Occipital lobe (tissue), 3 donors: ENCODE measurements at places on chromosomes 2 and 18. TPM values are rescaled to one million over a fixed set of nuclear protein-coding genes. Genes with fewer than 3 reads are reported as not detected.

Gene DPYSL5
- total RNA-seq = 128 TPM

Gene ATOH8
- total RNA-seq = 3.0 TPM

Gene NTSR2
- total RNA-seq = 0.31 TPM

Gene SLC4A5
- 2.2 TPM for total RNA-seq

Gene LIMS4
- 0.31 TPM for total RNA-seq

Gene TIA1
- 461 TPM for total RNA-seq

Gene OST4
- total RNA-seq = 132 TPM

Gene ALK
- total RNA-seq = 0.78 TPM

Gene TYW5
- 16.5 TPM for total RNA-seq

Gene RTP5
- 2.5 TPM for total RNA-seq

Gene ANKRD30B
- 0.16 TPM for total RNA-seq

Gene CIB4
- not detected for total RNA-seq

Gene KDSR
- total RNA-seq = 12.2 TPM

Gene RBM44
- total RNA-seq = 5.1 TPM

Gene PLA2R1
- 1.7 TPM for total RNA-seq

Gene CRYGB
- not detected for total RNA-seq

Gene FAM110C
- total RNA-seq = 3.1 TPM

Gene GRP
- 9.4 TPM for total RNA-seq

Gene HRH4
- total RNA-seq = not detected

Gene MBD1
- total RNA-seq = 61.6 TPM

Gene SERPINB10
- not detected for total RNA-seq

Gene ARHGEF4
- 38.7 TPM for total RNA-seq

Gene NRP2
- 22.1 TPM for total RNA-seq

Gene ZAP70
- 1.1 TPM for total RNA-seq

Gene DQX1
- total RNA-seq = not detected

Gene CACNB4
- total RNA-seq = 70.2 TPM

Gene DTNA
- 54.9 TPM for total RNA-seq

Gene FOXI3
- total RNA-seq = 0.47 TPM

Gene TLX2
- total RNA-seq = not detected

Gene EN1
- not detected for total RNA-seq

Gene HOXD13
- total RNA-seq = not detected
